ENCODE measurements at places on chromosomes 6 and 20.

- DNase-seq, result no peak
These were observed 63.5 kb upstream of the BHLHE23 start for GRCh38 chr20:63070301-63070625.

- no peak for DNase-seq
These were observed 233.9 kb downstream of the PRL start for GRCh38 chr6:22062807-22063408.

DNA sequence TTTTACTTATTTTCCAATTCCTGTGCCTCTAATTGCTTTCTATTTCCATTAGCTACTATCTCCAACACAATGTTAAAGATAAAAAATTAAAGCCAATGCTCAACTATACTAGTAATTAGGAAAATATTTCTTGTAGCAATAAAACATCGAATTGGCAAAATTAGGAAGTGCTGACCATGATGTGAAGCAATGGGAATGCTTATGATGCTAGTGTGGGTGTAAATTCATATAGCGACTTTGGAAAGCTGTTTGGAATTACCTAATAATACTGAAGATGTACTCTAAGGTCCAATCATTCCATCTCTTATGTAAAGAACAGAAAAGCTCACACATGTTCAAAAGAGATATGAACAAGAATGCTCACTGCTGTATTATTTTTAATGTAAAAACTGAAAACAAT lies 78.2 kb downstream of the UBE3D start:
- no peak for DNase-seq

- no peak for DNase-seq
These were observed 246.3 kb upstream of the PREP start for GRCh38 chr6:105649192-105649591.

- peak; percentile 33 for DNase-seq
These were observed 198.0 kb downstream of the SIM1 start for GRCh38 chr6:100266494-100267401.

DNA sequence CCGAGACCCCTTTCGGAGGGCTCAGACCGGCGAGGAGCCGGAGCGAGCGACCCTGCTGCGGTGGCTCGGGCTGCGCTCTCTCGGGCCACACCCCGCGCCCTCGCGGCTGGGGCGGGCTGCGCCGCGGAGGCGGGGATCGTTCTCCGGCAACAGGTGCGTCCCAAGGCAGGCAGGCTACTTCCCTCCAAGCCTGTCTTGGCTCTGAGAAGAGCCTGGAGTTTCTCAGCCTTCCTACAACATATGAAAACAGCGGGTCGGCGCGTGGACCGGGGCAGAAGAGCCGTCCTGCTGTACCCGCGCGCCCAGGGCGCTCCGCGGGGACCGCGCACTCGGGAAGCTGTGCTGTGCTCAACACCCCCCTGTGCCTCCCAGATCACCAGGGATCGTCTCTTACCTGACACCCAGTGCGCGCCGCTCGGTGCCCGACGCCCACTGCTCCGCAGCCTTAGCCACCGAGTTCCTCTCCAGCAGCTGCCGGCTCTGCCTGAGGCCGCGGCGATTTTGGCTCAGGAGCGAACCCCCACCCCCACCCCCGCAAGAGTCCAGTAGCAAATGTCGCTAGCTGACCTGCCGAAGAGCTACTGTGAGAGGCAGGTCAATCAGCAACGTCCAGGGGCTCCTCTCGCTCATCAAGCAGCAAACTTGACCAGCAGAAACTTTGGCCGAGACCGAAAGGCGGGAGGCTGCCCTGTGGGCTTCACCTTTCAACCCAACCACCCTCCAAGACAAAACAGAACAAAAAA lies 3.7 kb upstream of the OLIG3 start:
- no peak for DNase-seq

- DNase-seq, result peak; percentile 96
These were observed 106.8 kb upstream of the SIRPG start for GRCh38 chr20:1764136-1765033.

DNA sequence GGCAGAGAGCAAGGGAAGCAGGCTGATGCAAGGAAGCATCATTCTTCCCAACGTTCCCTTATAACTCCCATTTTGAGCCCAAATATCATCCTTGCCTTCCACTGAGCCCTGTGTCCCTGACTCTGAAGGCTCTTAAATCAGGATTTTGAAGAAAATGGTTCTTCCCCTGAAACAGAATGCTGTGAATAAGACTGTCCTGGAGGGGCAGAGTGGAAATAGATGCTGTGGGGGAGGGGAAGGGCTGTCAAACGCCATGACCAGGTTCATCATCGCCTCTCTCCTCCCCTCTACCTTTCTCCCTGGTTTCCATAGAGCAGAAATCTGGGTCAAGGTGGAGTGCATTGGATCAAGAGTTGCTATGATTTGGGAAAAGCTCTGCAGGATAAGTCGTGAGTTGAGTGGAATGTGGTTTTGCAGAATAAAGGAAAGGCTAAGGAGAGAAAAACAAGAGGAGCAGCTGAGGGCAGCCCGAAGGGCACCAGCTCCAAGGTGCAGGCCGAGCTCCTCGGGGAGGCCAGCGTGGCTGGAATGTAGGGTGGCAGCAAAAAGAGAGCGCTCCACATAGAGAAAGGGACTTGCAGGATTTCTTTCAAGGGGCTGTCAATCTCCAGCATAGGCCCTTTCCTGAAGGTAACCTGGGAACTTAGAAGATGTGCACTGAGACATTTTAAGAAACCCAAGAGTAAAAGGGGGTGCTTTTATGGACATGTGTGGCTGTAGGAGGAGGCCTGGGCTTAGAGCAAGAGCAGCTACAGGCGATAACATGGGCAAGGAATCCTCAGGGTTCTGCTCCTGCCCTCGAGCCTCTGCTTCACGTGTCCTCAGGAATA lies 120.8 kb upstream of the CDYL start:
- DNase-seq, result no peak

GRCh38 chr20:10111139-10111958 lies 76.6 kb downstream of the ANKEF1 start:
- DNase-seq, result no peak

- DNase-seq, result no peak
These were observed 14.0 kb upstream of the SERPINB9 start for GRCh38 chr6:2917065-2917464.
